ENCODE measurements at places on chromosomes 1 and 21.

DNA sequence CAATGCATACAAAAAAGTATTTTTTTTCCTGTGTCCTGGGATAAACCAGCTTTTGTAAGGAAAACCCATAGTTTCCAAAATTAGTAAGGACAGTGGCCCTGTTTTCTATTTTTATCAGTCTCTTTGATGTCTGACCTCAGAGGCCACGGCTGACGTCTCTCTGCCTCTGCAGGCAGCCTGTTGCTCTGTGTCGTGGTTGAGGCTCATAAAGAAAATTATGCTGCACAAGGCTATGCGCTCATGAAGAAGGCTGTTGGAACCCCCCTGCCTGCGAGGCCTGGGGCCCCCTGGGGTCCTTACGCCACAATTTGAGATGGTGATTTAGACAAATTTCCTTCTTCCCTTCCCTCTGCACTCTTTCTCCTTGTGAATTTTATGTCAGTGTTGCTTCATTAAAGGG is 48.9 kb downstream of the AGPAT3 start:
- no peak for DNase-seq

GRCh38 chr1:22815421-22816066 is 104.9 kb downstream of the EPHB2 start:
- no peak for DNase-seq

GRCh38 chr21:35475762-35476161 is 426.7 kb upstream of the RUNX1 start:
- DNase-seq, result no peak

DNA sequence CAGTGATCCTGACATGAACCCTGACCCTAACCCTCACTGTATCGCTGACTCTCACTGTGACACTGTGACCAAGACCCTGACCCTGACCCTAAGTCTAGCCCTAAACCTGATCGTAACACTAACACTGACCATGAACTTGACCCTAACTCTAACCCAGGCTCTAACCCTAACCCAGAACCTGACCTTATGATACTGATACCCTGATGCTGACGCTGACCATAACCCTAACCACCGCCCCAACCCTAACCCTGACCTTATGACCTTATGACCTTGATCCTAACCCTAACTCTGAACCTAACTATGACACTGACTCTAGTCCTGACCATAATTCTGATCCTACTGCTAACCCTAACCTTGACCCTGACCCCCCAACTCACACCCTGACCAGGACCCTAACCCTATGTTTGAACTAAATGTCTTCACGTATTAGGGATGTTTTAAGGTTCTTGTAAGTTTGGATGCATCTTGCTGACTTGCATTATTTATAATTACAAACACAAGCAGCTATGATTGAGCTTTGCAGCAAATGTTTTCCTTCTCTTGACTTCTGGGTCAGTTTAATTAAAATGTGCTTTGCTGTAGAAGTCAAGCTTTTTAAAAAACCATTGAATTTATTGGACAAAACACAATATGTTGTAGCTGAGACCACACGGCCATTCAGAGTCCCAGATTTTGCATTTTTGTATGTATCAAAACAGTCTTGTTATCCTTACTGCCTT is 23.9 kb upstream of the PRSS38 start:
- no peak for DNase-seq

GRCh38 chr21:41816583-41817165 is 49.8 kb upstream of the RIPK4 start:
- DNase-seq, result no peak

DNA sequence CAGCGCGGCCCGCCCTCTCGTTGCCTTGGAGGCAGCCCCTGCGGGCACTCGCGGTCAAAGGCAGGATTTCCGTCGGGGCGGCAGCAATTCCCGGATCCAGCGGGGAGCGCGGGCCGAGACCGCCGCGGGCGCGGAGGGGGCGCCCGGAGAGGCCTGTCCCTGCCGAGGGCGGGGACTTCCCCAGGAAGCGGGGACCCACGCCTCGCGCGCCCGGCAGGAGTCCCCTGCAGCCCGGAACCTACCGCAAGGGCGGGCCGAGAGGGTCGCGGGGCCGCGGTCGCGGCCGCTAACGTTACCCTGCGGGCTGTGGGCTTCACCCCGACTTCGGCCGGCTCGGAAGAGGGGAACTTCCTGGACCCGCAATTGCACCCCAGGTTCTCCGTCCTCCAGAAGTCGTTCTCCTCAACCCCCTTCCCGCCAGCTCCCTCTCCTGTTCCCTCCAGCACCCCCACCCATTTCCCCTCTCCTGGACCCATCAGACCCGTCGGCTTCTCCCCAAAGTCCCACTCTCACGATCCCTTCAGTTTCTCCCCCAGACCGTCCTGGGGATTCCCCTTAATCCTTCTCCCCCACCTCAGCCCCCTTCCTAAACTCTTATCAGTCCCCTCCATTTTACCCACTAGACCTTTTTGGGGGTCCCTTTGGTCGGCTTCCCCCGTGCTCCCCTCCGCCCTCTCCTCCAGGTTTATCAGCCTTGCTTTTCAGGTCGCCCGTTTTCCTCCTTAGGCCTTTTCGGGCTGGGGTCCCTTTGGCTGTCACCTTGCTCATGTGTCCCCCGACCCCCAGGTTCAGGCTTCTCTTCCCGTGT is 604 bp downstream of the FGR start:
- no peak for DNase-seq

GRCh38 chr1:156226782-156227181 is 14.0 kb downstream of the PMF1 start:
- no peak for DNase-seq

- DNase-seq, result no peak
These were observed 74.9 kb downstream of the MIS18A start for GRCh38 chr21:32203877-32204480.

- DNase-seq, result no peak
These were observed 94.5 kb downstream of the SYT2 start for GRCh38 chr1:202615501-202616354.

DNA sequence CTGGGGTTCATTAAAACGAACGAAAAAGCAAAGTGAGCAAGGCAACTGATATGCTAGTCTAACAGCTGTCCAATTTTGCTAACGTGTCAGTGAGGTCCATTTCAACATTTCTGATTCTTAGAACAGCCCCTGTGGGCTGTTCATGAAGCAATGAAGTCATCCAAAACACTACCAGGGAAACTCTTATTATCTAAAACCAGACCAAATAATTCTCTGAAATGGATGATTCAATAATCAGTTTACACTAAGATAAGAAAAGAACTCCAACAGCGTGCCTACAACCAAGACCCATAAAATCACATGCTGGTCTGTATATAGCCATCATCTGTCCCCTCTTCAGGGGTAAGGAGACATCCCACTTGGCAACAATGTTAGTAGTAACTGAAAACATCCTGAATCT is 122.7 kb downstream of the TGFBR3 start:
- DNase-seq, result no peak

- DNase-seq, result no peak
These were observed 114.4 kb downstream of the CLEC20A start for GRCh38 chr1:178382372-178382771.

DNA sequence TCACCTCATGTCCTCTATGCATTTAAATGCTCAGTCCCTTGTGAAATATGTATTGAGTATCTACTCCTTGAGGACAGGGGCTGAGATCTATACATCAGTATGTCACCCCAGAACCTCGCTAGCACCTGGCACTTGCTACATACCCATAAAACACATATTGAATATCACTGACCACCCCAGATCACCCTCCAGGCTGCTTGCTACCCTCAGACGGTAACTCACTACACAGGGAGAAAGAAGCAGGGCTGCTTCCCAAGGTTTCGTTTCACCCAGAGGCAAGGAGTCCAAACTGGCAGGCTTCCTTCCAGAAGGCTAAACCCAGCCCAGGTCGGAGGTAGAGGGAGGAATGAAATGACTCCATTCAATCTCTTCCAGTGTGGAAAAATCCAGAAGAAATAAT is 8.5 kb downstream of the INKA2 start:
- DNase-seq, result no peak

GRCh38 chr1:159877695-159878444 is 15.4 kb upstream of the VSIG8 start:
- no peak for DNase-seq

DNA sequence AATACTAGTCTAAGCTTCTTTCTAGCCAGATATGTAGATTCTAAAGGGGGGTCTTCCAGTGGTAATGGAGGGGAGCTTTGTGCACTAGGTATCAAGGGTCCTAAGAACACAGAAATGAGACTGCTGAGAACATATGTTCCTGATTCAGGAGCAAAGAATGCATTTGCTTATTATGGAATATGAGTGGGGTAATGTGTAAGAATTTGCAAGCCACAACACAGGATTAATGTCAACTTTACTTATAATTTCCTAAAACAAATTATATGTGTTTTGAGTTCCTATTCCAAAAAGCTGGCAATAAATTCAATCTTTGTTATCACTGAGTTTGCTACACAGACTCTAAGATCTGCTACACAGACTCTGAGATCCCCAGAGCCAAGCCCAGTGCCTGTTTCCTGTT is 357.0 kb upstream of the PTBP2 start:
- DNase-seq, result no peak

- DNase-seq, result no peak
These were observed 1211.0 kb upstream of the ADGRL4 start for GRCh38 chr1:80217377-80217986.

GRCh38 chr1:167095368-167095767 is 1.5 kb downstream of the STYXL2 start:
- DNase-seq, result no peak

DNA sequence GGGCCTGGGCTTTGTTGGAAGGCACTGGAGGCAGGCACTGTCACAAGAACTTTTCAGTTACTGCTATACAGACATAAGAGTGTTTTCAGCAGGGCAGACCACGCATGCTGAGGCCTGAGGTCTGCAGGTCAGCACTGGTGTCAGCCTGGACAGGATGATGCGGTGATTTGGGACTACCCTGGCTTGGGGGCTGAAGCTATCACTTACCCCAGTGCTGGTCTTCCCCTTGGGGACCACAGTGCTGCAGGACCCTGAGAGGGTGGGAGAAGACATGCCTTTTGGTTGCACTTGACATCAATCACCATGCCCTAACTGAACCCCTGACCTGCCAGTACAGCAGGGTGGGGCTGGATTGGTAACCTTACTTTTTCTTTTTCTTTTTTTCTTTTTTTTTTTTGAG is 9.2 kb downstream of the DMRTB1 start:
- no peak for DNase-seq

GRCh38 chr1:108561689-108562326 is 1.9 kb downstream of the EEIG2 start:
- DNase-seq, result peak; percentile 7

GRCh38 chr1:78240191-78240590 is 194.4 kb downstream of the GIPC2 start:
- DNase-seq, result no peak

GRCh38 chr1:152110860-152111514 is 4.3 kb downstream of the TCHH start:
- no peak for DNase-seq

DNA sequence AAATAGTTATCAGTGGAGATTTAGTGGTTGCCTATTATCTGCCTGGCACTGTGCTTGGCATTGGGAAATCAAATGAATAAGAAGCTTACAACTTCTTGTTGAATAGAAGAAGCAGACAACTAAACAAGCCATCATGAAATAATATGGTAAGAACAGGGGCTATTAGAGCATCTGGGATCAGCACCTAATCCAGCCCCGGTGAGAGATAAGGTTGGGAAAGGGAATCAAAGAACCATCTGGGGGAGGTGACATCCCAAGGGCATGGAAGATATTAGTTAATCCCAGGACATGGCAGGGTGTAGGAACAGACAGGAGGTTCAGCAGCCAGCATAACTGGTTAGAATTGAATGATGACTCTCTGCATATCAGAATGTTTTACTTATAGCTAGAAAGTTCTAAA is 36.3 kb upstream of the SUCO start:
- no peak for DNase-seq

DNA sequence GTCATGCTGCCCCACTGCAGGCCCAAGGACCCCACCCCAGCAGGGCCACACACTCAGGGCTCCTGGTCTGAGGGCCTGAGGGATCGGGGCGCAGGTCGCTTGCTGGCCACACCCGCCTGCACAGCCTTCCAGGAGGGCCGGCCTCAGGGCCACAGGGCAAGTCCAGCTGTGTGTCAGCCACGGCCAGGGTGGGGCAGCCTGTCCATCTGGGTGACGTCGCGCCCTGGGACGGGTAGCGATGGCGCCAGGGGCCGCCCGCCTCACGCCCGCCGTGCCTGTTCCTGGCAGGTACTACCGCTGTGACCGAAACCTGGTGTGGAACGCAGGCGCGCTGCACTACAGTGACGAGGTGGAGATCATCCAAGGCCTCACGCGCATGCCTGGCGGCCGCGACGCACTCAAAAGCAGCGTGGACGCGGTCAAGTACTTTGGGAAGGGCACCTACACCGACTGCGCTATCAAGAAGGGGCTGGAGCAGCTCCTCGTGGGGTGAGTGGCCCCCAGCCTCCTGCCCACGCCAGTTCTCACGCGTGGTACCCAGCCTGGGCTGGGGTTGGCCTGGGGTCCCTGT is 2.5 kb downstream of the COL6A1 start:
- DNase-seq, result no peak

DNA sequence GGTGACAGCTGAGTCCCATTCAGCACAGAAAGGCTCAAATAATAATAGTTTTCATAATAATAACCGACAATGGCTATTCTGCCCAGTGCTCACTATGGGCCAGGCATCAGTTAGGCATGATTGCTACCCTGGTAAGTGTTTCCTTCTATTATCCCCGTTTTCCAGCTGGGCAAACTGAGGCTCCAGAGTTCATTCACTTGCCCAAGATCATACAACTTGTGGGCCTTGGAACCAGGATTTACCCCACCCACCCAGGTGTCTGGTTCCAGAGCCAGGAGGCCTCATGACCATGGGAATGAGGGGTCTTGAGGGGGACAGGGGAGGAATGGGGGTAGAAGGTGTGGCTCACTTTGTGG is 518 bp downstream of the PLOD1 start:
- no peak for DNase-seq

- no peak for DNase-seq
These were observed 19.4 kb downstream of the PDE4B start for GRCh38 chr1:65812065-65812464.

DNA sequence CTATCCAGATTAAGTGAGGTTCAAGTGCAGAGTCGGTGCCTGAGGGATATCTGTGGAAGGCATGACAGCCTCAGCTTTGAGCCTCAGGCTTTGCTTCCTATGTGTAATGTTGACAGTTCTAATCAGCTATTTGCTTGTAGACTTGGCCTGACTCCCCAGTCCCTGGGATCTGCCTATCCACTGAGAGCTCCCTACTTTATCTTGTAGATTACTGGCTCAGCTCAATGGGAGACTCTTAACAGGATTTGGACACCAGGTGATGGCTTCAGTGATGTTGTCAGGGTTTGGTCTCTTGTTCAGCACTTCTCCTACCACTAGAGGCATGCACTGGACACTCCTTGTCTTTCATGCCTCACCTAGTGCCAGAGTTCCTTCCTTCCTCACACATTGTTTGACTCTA is 126.6 kb upstream of the BEND5 start:
- no peak for DNase-seq

- DNase-seq, result no peak
These were observed 94.5 kb downstream of the DNTTIP2 start for GRCh38 chr1:93784538-93784937.

GRCh38 chr1:206649261-206649921 is 14.1 kb downstream of the DYRK3 start:
- DNase-seq, result no peak

GRCh38 chr21:26005464-26005863 is 165.1 kb downstream of the APP start:
- no peak for DNase-seq

Data from NCI-H187 (cell line).